Tracheal epithelial cell (primary cell): ENCODE measurements at places on chromosomes 7 and 10. TPM values are rescaled to one million over a fixed set of nuclear protein-coding genes. Genes with fewer than 3 reads are reported as not detected.

Gene CRPPA
- total RNA-seq = 0.43 and 0.96 TPM in 2 replicates

Gene ZNF277
- 48.9 and 59.7 TPM in 2 replicates for total RNA-seq

Gene CFAP46
- 0.24 TPM in 1 of 2 replicates, not detected in the other for total RNA-seq

Gene MYPN
- under 0.01 TPM in 1 of 2 replicates, not detected in the other for total RNA-seq

Gene NPVF
- not detected in 2 replicates for total RNA-seq

Gene LRRN3
- under 0.01 TPM in 1 of 2 replicates, not detected in the other for total RNA-seq

Gene HIPK2
- 14.7 and 14.9 TPM in 2 replicates for total RNA-seq

Gene MACC1
- total RNA-seq = 20.0 and 50.1 TPM in 2 replicates

Gene BICC1
- 1.9 and 42.2 TPM in 2 replicates for total RNA-seq

Gene GRM3
- not detected in 2 replicates for total RNA-seq

Gene NKX1-2
- 1.5 and 2.2 TPM in 2 replicates for total RNA-seq

Gene ST7
- total RNA-seq = 9.4 and 15.8 TPM in 2 replicates

Gene CYP26C1
- 0.24 TPM in 1 of 2 replicates, not detected in the other for total RNA-seq

Gene SFTPA1
- not detected in 2 replicates for total RNA-seq

Gene CRTAC1
- under 0.01 TPM in 1 of 2 replicates, not detected in the other for total RNA-seq

Gene CRYGN
- not detected in 2 replicates for total RNA-seq

Gene FANK1
- total RNA-seq = 1.7 and 7.5 TPM in 2 replicates

Gene CCDC172
- total RNA-seq = not detected in 2 replicates

Gene CFAP58
- 0.43 and 0.48 TPM in 2 replicates for total RNA-seq

Gene TMEM168
- 12.0 and 26.6 TPM in 2 replicates for total RNA-seq

Gene VSIR
- total RNA-seq = 4.3 and 10.0 TPM in 2 replicates

Gene GRK5
- 2.8 and 3.6 TPM in 2 replicates for total RNA-seq

Gene ATAD1
- total RNA-seq = 68.9 and 86.7 TPM in 2 replicates

Gene CYP2W1
- 0.24 TPM in 1 of 2 replicates, not detected in the other for total RNA-seq

Gene KLHDC10
- total RNA-seq = 23.4 and 24.7 TPM in 2 replicates

Gene FAM185A
- total RNA-seq = 5.5 and 12.6 TPM in 2 replicates

Gene MOGAT3
- not detected in 2 replicates for total RNA-seq
